ENCODE measurements at places on chromosomes 12 and 14.

DNA sequence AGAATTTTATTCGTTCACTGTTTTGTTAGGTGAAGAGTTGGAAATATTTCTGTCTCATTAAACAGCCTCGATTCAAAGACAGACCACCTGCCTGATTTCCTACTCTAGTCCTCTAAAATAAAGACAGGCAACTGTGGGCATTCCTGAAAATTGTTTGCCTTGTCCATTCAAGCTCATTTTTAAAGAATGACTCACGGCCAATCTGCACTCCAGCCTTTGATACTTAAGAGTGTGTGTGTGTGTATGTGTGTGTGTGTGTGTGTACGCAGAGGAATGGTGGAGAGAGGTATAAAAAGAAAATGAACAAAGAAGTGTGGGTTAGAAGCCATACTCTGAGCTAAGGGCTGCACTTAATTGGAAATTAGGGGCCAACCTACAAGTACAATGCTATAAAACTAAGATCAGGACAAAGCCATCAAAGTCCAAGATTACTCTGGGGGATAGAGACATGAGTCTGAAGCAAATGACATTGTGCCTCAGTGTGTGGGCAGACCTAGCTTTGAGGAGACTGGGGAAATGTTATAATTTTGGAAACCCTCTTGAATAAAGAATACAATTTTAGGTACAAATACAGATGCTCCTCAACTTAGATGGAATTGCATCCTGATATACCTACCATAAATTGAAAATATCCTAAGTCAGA is 45.6 kb upstream of the SOCS2 start:
- no peak for DNase-seq

DNA sequence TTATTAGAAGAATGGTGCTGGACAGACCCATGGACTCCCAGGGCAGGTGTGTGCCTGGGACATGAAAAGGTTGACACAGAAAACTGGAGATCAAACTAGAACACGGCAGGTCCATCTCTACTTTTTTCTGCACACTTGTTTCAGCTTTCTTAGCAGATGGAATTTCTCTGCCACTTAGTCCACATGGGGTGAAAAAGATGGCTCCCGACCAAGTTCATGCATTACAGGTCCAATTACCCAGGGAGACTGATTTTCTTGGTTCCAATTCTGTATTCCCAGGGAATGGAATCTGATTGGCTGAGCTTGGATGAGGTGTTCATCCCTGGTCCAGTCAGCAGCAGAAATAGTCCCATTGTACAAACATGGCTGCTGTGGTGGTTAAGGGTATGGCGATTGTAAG is 238.9 kb upstream of the SRRM4 start:
- DNase-seq: no peak

- DNase-seq: no peak
Measured at GRCh38 chr14:92702441-92702918, 45.9 kb downstream of the LGMN start.

DNA sequence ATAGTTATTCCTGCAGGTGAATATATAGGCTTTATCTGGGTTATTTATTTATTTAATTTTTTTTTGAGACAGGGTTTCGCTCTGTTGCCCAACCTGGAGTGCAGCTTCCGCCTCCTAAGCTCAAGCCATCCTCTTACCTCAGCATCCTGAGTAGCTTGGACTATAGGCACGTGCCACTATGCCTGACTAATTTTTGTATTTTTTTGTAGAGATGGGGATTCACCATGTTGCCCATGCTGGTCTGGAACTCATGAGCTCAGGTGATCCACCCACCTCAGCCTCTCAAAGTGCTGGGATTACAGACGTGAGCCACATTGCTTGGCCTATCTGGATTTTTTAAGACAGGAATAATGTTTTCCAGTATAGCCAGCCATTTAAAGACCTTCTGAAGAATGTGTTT is 2.0 kb downstream of the RAN start:
- DNase-seq: no peak

DNA sequence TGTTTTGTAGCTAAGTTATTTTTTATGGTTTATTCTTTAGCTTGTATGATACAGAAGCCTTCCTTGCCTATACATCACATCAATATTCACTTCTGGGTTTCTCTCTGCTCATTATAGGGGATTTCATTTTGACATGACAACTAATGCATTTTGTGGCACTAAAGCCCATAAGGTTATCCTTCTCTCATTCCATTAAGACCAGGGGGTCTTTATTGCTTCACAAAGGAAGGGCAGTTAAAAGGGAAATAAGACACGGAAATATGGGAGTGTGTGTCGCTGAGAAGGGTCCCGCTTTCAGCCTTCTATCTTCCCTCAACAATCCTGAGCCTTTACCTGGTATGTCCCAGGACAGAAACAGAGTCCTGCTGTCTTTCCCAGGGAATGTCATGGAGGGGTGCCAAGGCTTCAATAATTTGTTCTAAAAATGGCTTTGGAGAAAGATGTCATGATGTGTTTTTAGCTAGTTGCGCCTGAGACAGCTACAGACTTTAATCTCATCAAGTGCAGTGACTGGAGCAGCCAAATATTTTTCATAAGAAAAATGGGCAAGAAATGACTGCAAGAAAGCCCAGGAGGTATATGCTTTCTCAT is 1145.4 kb upstream of the TMEM132C start:
- no peak for DNase-seq

DNA sequence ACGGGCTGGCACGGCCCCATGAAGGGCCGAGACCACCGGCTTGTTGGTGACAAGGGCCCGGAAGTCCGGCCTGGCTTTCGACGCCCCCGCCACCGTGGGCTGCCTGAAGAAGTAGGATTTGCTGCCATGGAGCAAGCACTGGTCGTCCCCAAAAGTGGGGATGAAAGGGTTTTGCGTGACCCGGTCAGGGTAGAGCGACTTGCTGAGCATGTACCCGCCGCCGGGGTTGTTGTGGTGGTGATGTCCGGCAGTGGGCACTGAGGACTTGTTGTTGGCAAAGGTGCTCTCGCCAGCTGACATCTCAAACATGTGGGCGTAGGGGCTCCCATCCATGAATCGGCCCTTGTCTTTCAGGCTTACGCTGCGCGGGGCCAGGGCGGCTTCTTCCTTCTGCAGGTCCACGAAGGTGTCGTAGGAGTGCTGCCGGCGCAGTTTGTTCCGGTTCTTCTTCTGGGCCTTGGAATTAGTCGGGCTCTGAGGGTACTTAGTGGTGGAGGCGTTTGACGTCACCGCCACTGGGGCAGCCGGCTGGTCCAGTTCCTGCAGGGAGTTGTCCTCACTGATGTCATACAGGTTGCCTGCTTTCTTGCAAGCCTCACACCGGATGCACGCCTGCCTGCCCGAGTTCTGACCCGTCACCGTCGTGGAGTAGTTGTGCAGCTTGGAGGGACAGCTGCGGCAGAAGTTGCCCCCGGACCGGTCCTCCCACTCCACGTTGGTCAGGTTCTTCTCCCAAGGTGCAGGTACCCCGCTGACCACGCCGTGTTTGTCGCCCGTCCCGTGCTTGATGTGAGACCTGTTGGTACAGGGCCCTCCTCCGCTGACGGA is 366.6 kb downstream of the EMP1 start:
- no peak for DNase-seq

GRCh38 chr12:4282103-4282891 is 8.7 kb downstream of the CCND2 start:
- no peak for DNase-seq

DNA sequence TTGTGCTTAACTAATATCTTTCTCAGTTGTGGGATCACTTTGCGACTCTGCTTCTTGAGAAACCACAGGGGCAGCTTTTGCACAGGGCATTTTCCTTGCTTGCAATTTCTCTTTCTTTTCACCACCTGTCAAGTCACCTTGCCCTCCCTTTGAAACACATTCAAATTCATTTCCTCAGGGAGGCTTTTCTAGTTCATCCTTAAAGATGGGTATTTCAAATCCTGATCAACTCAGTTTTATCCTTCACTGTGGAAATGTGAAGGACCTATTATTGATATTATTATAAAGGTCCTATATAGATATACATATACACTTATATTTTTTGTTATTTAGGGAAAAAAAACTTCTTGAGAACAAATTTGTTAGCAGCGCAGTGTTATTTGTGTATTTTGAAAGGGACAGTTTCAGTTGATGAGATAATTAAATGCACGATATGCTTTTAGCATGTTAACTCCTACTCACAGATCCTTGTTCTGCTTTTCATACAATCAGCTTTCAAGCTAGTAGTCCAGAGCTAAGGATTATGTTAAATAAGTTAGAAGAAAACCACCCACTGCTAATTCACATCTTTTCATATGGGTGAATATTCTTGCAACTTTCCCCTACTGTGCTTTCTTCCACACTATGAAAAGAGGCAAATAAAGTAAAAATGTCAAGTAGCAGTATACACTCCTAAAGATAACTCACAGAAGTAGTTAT is 501.4 kb upstream of the RGS6 start:
- no peak for DNase-seq

GRCh38 chr12:93019975-93020630 is 91.0 kb upstream of the EEA1 start:
- no peak for DNase-seq

DNA sequence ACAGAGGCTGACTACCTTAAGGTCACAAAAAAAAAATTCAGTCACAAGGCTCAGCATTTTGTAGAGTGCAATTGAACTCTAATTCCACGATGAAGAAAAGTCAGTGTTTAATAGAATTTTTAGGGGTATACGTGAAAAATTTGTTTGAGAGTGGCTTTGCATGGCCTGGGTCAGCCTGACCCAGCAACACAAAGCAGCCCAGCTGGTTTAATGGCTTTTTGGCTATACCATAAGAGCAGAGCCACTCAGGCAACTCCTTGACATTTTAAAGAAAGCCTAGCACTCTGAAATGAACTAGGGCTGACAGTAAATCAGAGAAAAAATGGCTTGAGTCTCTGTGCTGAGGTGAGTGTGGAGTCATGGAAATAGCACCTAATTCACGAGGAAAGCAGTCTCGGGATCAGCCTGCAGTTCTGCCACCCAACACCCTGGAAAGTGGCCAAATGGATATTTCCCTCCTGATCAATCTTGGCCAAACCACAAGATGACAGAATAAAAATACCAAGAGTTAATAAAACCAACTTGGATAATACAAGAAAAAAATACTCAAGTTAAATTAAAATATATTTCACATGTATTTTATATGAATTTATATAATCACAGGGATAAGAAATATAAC is 59.5 kb downstream of the GALNT4 start:
- DNase-seq: no peak

DNA sequence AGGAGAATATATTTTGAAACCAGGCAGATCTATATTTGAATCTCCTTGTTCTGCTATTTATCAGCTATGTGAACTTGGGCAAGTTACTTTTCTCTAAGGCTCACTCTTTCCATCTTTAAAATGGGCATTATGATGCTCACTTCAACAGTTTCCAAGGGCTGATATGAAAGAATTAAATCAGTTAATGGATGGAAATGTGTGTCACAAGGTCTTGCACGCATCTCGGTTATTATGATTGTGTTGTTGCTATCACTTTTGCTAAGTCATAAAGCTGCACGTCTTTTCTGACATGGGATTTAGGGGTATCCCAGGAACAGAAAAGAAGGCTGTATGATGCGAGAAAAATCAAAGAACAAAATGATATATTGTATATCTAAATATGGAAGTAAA is 721.5 kb upstream of the TBX3 start:
- no peak for DNase-seq

- no peak for DNase-seq
Measured at GRCh38 chr14:65015391-65015790, 28.7 kb downstream of the FNTB start.

DNA sequence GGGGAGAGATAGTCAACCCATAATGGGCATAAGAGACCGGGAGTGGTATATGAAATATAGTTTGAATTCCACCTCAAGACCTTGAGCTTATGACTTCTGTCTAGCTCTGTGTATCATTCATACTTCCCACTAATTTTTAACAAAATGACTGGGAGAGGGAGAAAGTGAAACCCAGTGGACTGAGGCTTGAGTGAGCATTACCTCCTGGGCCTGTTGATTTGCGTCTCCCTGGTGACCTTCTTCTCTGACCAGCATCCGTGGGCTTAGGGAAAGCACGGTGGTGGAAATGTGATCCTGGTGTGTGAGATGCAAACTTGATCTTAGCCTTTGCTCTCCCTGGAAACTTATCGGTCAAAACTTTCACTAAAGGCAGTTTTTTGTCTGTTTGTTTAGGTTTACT is 207.9 kb upstream of the BCL2L14 start:
- DNase-seq: no peak
